ENCODE measurements at places on chromosomes 12 and 14. TPM values are rescaled to one million over a fixed set of nuclear protein-coding genes. Genes with fewer than 3 reads are reported as not detected.
A peak's percentile ranks its signal among the peaks of the same experiment; 100 is the strongest.

DNA sequence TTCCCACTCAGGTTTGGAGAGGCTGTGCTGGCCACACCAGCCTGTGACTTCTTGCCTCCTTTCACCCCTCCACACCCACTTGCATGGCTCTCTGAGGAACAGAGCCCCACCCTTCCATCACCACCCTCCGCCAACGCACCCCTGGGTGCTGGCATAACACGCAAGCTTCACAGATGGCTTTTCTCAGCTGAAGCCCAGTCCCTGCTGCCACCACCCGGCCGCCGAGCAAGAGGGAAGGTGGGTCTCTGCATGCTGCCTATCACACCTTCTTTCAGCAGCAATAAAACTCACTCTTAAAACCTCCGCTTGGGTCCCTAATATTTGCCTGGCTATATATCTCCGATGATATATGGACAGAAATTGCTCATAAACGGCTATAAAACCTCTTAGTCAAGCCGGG lies 41.6 kb downstream of the SMUG1 start:
- no peak for DNase-seq

- DNase-seq: no peak
These were observed 189.7 kb downstream of the ETV6 start for GRCh38 chr12:11839091-11839641.

- peak; percentile 38 for DNase-seq
These were observed 51.2 kb downstream of the TEAD4 start for GRCh38 chr12:3010214-3010930.

DNA sequence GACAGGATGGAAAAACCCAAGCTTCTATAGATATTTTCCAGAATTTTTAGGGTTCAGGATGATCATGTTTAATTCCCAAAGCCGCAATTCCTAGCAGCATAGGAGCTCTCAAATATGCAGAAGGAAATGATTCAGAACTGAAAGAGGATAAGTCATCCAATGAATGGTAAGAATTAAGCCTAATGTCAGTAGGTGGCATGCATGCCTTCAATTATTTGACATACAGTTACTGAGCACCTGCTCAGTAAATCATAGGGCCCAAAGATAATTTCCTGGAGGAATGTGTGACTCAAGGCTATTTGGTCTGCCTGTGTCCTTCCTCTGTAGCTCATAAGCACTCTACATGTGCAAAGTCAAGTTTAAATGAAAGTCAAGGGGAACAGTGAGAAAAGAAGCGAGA lies 116.8 kb upstream of the SLC38A4 start:
- no peak for DNase-seq

DNA sequence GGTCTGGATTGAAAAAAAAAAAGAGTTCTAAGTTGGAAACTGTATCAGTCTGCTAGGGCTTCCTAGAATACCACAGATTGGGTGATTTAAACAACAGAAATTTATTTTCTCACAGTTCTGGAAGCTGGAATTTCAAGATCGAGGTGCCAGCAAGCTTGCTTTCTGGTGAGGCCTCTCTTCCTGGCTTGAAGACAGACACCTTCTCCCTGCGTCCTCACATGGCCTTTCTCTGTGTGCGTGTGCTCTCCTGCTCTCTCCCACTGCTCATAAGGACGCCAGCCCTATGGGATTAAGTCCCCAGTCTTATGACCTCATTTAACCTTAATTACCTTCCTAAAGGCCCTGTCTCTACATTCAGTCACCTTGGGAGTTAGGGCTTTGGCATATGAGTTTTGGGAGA lies 215.5 kb downstream of the PIK3C2G start:
- no peak for DNase-seq

Gene ADCY4
- total RNA-seq: not detected

Gene STON2
- 28.5 TPM for total RNA-seq

Gene CELA1
- total RNA-seq: not detected

Gene DLK1
- 1.5 TPM for total RNA-seq
